ENCODE measurements at places on chromosomes 16 and 17.
A peak's percentile ranks its signal among the peaks of the same experiment; 100 is the strongest.

DNA sequence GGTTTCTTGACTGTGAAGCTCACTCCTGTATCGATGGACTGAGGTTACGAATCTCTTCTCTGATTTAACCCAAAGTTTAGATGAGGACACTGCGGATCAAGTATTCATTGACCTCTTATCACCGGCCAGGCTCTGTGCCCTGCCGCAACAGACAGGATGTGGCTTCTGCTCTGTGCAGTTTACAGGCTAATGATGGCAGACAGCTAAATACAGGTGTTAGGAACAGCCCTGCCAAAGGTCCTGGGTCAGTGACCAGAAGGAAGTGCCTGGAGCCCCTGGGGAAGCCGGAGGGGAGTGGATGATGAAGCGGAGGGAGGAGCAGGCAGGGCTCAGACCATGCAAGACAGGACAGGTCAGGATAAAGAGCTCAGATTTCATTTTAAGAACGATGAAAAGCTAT, 44.4 kb downstream of the HAPSTR1 start:
- no peak for DNase-seq

GRCh38 chr16:81456523-81457325, 12.1 kb downstream of the CMIP start:
- DNase-seq, result no peak

DNA sequence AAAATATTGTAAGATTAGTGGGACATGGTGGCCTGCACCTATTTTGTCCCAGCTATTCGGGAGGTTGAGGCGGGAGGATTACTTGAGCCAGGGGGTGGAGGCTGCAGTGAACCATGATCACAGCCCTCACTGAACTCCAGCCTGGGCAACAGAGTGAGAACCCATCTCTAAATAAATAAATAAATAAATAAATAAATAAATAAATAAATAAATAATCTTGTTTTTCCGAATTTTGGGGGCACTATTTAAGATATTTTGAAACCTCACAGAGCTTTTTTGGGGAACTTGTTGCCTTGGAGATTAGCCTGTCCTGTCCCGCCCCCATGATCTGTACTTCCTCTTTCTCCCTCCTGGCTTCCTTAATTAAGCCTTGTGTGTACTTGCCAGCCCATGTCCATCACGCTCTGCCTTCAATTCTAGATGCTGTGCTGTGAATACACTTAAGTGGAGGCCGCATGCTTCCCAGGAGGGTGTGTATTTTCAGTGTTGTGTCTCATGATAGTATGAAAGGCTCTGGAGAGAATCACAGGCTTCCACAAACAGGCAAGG, 4.4 kb downstream of the LGALS9 start:
- no peak for DNase-seq

- no peak for DNase-seq
Observed at GRCh38 chr16:11346700-11347319, 1.6 kb downstream of the RMI2 start.

- no peak for DNase-seq
Observed at GRCh38 chr16:85166281-85166680, 54.0 kb upstream of the CIBAR2 start.

GRCh38 chr16:87993901-87994300, 42.7 kb downstream of the BANP start:
- DNase-seq, result no peak

DNA sequence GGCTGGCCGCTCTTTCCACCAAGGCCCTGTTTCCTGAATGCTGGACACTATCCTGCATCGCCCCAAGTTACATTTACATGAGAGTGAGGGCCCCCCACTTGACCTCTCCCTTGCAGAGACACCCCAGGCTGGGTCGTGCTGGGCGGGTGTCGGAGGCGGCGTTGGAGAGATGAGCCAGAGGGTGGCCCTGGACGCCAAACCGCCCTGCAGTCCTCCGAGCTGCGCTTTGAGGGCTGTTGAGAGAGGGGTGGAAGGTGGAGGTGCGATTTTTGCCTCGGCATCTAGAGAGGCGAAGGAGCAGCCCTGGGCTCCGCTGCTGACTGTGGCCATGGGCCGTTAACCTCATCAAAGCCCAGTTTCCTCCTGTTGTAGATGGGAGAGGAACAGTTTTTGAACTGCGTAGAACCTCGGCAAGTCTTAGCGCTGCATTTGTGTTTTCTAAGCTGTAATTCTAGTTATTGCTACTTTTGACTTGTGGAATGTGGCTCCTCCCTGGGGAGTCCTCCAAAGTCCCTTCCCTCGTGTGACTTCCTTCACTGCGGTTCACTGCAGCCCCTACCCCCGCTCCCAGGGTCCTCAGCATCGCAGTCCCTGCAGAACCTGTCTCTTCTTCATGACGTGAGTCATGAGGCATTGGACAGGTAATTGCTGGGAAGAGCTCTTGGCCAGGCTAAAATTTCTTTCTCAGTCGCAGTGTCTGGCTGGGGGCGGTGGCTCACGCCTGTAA, 986 bp upstream of the ELOB start:
- DNase-seq, result no peak

- no peak for DNase-seq
Observed at GRCh38 chr17:17408236-17408794, 68.5 kb upstream of the MED9 start.

- no peak for DNase-seq
Observed at GRCh38 chr16:8677481-8677880, 3.1 kb downstream of the ABAT start.

GRCh38 chr16:70453117-70453891, 1.1 kb upstream of the FCSK start:
- no peak for DNase-seq

DNA sequence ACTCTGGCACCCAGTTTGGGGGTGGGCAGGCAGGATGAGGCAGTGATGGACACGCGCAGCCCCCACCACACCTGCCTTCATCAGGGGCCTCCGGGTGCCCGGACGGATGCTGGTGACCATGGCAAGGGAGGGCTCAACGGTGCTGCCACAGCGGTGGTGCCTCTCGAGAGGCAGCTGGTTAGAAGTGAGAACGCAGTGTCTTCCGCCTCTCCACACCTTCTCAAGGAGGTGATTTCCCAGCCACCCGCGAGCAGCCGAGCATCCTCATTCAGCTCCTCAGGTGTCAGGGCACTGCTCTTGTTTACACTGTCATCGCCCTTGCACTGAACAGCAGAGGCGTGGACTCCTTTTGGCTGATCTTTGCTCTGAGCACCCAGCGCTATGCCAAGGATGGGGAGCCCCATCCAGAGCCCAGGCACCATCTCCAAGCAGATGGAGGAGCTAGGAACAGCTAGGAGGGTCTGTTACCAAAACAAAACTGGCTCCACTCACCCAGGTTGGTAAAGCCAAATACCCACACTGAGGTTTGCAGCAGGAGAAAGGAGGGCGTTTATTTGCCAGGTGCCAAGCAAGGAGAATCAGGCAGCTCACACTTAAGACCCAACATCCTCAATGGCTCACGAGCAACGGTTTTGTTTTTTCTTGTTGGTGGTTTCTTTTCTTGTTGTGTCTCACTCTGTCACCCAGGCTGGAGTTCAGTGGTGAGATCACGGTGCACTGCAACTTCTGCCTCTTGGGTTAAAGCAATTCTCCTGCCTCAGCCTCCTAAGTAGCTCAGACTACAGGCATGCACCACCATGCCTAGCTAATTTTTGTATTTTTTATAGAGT, 174.3 kb upstream of the TNRC6C start:
- DNase-seq, result peak; percentile 32

DNA sequence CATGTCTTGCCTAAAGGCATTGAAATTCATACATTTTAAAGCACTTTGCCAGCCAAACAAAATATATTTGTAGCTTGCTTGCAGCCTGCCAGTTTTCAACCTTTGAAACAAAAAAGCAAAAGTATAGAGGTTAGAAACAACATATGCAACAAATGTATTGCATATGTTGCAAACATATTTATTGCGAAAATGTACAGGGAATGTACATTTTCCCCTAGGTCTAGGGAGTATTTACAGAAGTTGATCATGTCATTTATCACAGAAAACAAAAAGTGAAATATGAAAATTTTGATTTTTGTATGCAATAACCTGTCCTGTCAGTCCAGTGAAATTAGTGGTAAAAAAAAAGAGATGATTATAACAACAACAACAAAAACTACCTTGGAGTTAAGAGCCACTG, 171.5 kb downstream of the SPECC1 start:
- no peak for DNase-seq

DNA sequence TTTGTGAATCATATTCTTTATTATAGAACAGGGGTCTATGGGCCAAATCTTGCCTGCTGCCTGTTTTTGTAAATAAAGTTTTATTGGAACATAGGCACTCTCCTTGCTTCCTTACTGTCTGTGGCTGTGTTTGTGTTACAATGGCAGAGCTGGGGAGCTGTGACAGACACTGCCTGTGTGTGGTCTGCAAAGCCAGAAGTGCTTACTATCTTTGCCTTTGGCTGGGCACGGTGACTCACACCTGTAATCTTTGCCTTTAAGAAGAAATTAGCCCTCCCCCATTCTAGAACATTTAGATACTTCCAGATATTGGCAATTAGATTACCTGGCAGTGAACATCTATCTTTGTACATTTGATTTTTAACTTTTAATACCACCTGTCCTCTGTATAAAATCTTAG, 308.3 kb downstream of the FOXL1 start:
- DNase-seq, result no peak

GRCh38 chr16:81818568-81818896, 39.4 kb downstream of the PLCG2 start:
- DNase-seq, result no peak

GRCh38 chr16:86388976-86389375, 121.4 kb upstream of the FOXF1 start:
- DNase-seq, result no peak

GRCh38 chr16:1362807-1363206, 11.1 kb downstream of the GNPTG start:
- DNase-seq, result no peak

DNA sequence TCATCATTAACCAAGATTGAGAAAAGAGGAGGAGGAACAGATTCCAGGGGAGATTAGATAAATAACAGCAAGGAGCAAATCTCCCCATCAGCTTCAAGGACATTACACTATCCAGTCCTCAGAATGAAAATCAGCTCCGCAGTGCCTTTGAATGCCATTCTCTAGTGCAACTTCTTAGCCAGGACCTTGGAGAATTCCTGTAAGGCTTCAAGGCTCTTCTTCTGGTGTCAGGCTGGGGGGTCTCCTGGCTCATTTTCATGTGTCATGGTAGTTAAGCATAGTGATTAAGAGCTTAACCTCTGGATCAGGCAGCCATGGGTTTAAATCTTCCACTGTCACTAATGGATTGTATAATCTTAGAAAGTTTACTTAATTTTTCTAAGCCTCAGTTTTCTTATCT, 137.3 kb upstream of the CCL2 start:
- DNase-seq, result no peak

- DNase-seq, result no peak
Observed at GRCh38 chr16:4386451-4386805, 14.8 kb downstream of the VASN start.

DNA sequence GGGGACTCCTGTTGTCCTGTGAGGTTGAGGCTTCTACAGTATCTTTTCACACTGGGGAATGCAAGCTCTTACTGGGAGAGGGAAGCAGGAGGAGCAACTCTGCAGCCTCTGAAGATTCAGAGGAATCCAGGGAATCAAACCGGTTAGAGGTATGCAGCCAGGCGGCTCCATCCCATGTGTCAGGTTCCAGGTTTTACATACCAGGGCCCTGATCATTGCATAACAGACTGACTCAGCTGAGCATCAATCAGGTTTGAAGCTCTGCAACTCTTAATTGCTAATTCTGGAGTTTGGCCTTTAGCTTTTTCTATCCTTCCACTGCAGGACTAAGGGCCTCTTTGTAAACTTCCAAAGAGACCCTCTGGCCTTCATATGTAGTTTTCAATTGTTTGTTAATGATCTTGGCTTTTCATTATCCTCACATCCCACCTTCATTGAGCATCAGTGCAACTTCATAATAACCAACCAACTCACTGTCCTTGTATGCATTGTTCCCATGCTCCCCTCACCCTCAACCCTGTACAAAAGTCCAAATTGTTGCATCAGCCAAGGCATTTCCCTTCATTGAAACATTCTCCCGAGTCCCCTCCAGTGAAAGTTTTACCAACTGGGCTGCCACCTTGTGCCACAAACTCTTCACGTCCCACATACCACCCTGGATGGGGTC, 59.7 kb upstream of the DHX40 start:
- no peak for DNase-seq

GRCh38 chr16:89498839-89499238, 8.5 kb upstream of the ANKRD11 start:
- DNase-seq, result no peak

DNA sequence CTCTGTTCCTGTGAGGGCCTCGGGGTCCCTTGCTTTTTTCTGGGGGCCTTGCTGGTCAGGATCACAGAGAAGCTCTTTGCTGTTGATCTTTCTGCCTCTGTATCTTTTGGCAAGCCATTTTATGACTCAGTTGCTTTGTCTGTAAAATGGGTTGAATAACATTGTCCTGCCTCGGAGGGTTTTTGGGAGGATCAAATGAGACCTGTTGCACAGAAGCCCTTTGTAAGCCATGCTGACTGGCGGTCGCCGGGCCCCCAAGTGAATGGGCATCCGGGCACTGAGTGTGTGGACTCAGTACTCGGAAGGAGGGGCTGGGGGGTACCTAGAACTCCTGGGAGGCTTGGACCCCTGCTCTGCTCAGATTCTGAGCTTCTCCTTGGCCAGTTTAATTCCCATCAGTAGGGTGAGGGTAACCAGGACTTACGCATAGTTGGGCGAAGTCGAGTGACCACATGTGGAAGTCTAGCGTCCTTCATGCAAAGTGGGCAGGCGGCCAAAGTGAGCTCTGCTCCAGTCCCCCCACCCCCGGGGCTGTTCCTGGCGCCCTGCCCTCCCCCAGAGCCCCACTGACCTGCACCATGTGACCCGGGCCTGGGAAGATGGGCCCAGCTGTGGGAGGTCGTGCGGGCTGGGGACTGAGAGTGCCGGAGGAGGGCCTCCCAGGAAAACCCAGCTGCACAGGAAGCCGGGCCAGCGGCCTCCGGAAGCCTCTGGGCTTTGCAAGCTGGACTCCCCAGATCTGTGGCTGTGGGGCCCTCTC, 284.0 kb downstream of the SEC14L1 start:
- DNase-seq, result no peak

- DNase-seq, result no peak
Observed at GRCh38 chr16:88015806-88016140, 64.5 kb downstream of the BANP start.

- DNase-seq, result no peak
Observed at GRCh38 chr16:15775209-15775608, 81.6 kb downstream of the MYH11 start.

DNA sequence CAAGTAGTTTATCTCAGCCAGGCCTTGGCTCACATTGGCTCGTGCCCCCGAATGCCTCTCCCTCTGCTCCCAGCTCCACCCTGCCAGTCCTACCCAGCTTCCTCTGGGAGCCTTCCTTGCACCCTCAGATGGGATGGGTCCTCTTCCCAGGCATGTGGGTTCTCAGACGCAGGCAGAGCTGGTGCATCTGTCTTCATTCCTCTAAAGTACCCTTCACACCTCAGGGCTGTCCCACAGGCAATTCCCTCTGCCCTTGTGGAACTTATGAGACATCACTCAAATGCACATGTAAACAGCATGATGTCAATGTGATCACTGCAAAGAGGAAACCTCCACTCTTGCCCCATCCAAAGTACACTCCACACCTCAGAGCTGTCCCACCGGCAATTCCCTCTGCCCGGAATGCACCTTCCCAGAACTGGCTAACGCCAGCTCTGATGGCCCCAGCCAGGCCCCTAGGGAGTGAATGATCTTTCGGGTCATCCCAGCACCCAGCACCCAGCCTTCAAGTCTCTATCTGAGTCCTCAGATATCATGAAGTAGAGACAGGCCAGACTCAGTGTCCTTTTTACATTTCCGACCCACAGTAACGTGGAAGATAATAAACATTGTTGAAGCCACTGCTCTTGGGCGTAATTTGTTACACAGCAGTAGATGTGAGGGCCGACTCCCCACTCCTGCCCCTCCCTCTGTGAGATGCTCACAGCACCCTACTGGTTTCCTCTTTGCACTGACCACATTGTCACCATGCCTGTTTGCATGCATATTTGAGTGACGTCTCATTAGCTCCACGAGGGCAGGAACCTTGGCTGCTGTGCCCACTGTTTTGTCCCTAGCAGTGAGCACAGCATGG, 85.4 kb downstream of the N4BP1 start:
- no peak for DNase-seq
